ENCODE measurements at places on chromosomes 13 and 19. TPM values are rescaled to one million over a fixed set of nuclear protein-coding genes. Genes with fewer than 3 reads are reported as not detected.

- DNase-seq: no peak
Observed at GRCh38 chr19:8174706-8175105, 25.3 kb upstream of the FBN3 start.

GRCh38 chr13:74675972-74676371, 541.8 kb upstream of the KLF12 start:
- DNase-seq: no peak

GRCh38 chr13:107203146-107203847, 635.4 kb upstream of the ARGLU1 start:
- DNase-seq: no peak

GRCh38 chr13:97231118-97231828, 9.1 kb downstream of the MBNL2 start:
- no peak for DNase-seq

Gene SCEL
- not detected for total RNA-seq

Gene CALR3
- not detected for total RNA-seq

Gene ABCA7
- total RNA-seq: 121 TPM

Gene DNMT1
- total RNA-seq: 323 TPM

Gene LDLR
- total RNA-seq: 84.7 TPM

Measured in natural killer cell (primary cell).